Activated CD4-positive, alpha-beta T cell treated with anti-CD3 and anti-CD28 coated beads, Interleukin-2, amount 10 ng/mL, durations not matched to agents 24 days and 14 days (primary cell): ENCODE measurements at places on chromosomes 7 and 10.

DNA sequence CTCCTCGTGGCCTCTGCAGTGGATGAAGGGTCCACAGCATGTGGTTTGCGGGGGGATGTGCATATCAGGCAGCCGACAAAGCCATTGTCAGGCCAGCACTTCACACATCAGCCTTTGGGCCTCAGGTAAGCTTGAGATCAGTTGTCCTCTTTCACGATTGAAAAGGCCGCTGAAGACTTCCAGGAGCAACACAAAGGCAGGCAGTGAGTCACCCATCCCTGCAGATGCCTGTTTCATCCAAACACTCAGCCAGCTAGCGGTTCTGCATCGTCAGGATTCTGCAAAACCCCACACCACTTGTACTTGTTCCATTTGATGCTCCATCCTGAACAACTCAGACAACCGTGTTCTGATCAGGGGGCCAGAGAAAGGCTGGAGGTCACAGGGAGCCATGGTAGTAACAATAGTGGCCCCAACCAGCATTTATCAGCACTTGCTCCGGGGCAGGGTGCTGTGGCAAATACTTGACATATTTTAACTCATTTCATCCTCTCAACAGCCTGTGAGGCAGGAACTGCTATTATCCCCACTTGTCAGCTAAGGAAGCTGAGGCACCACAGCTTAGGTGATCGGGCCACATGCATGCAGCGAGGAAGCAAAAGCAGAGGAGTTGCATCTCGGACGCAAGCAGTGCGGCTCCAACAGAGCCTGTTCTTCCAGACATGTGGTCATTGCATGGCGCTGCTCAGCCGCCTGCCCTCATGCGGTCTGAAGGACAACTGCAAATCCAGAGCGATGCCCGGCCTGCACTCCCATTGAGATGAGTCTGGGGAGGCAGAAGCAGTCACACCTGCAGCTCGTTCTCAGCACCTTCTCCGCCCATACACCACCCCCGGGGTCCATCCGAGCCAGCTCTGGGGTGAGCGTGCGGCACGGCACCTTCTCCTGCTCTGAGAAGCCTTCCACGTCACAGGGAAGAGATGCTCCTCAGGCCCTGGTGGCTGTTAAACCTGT, 144.9 kb downstream of the PAXIP1 start:
- DNase-seq = no peak

DNA sequence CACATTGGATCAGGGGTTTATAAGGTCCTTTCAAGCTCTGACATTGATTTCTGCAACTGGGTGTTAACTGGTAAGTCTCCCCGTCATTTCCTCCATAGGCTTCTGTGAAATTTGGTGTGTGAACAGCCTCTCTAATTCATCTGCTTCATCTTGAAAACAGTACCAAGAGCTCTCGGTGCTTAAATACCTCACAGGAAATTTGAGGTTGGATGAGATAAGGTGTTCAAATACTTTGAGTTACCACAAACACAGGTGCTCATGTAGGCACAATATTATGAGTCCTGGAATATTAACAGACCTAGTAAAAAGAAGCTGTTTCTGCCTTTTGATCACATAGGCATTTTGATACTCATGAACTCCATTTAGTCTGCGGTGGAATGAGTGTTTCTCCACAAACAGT, 85.2 kb downstream of the RTKN2 start:
- peak; percentile 90 for DNase-seq

DNA sequence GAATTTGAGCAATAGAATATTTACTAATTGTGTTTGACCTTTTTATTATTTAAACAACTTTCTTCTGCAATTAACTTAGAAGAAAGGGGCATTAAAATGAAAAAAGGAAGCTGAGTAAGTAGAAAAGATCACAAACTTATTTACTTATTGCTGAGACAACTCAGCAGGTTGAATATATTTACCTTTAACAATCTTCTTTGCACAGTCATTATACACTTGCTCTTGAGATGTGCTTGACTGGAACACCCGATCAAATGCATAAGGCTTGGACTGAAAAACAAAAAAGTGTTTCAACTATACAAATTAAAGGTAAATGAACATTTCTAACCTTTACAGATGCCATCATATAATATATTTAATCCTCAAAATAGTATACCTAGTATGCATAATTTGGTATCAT, 7.9 kb downstream of the KIF5B start:
- DNase-seq = no peak

GRCh38 chr10:93471110-93471651, 11.0 kb downstream of the MYOF start:
- no peak for DNase-seq

DNA sequence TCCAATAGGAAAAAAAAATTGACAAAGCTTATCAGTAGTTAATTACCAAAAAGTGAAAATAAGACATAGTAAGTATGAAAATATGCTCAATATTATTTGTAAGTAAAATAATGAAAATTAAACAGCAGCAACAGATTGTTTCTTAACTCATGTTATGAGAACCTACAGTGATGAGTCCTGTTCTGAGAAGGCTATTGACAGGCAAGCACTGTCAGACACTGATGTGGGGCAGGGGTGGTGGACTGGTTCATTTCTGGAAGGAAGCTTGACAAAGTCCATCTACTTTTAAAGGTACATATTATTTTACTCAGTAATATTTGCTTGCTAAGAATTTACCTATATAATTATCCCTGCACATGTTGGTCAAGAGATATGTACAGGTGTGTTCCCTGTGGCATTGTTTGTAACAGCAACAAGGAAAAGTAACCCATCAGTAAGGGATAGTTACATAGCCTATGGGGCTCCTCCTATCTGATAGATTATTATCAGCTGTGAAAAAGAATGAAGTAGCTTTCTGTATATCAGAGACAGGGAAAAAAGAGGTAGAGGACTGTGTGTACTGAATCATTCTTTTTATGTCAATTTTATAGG, 161.6 kb downstream of the RTKN2 start:
- DNase-seq = no peak

- peak; percentile 94 for DNase-seq
Observed at GRCh38 chr10:101014230-101014884, 14.7 kb downstream of the LZTS2 start.

DNA sequence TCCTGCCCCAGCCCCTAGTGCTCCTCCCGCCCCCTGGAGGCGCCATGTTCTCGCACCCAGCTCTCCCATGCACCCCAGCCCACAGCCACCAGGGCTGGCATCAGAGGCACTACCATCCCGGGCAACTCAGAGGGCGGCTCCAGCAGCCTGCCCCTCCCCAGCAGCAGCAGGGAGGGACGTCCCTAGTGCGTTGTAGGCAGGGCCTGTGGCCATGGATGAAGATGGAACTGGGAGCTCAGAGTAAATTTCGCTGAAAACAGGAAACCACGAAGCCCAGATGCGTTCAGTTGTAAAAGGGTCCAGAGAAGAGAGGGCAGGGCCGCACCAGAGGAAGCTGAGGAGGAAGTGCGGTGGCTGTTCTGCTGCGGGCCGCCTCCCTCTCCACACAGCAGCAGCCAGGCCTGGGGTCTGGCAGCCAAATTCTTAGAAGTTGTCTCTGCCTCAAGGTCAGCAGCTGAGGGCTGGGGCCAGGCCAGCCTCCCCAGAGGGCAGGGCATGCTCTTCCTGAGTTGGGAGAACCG, 24.6 kb downstream of the VSIR start:
- DNase-seq = peak; percentile 95

GRCh38 chr7:13411636-13412035, 577.8 kb downstream of the ETV1 start:
- DNase-seq = no peak

DNA sequence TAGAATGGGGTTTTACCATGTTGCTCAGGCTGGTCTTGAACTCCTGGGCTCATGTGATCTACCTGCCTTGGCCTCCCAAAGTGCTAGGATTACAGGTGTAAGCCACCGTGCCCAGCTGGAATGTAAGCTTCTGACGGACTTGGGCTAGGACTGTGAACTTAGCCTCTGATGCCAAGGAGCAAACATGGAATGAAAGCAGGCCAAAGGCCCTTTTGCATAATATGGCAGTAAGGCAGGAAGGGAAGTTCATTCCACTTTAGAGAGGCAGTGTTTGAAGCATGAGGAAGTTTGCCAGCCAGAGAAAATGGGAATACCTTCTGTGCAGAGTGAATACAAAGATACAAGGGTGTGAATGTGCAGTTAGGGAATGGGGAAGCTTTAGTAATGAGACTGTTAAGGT, 20.3 kb downstream of the VCL start:
- DNase-seq = no peak

GRCh38 chr10:84395581-84395980, 67.2 kb downstream of the CCSER2 start:
- DNase-seq = no peak
